ENCODE measurements at places on chromosomes 11 and 22. TPM values are rescaled to one million over a fixed set of nuclear protein-coding genes. Genes with fewer than 3 reads are reported as not detected.

DNA sequence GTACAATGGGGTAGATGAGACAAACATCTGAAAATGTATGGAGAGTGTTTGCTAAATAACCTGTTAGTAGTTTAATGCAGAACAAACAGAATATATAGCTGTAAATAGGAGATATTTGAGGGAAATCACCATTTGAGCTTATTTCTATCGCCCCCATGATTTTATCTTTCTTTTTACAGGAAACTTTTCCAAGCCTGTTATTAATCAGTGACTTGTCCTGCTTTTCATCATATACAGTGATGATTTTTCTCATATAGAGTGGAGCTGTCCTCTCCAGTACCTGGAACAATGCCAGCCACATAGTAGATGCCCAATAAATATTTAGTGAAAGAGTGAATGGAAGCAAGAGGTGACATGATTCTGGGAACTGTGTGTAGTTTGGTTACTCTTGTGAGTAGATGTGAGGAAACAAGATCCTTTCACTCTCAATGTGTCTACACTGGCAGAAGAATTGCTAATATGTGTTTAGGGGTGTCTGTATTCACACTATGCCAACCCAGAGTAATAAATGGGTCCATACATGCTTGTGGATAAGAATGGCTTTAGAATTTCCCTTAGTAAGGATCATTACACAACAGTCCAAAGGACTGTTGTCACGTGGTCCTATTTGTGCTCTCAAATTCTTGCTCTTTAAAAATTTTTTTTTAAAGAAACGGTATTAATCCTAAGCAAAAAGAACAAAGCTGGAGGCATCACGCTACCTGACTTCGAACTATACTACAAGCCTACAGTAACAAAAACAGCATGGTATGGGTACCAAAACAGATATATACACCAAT is 2.3 kb upstream of the PTS start:
- no peak for DNase-seq

The PRRG4 gene
- polyA plus RNA-seq = 0.18 TPM

DNA sequence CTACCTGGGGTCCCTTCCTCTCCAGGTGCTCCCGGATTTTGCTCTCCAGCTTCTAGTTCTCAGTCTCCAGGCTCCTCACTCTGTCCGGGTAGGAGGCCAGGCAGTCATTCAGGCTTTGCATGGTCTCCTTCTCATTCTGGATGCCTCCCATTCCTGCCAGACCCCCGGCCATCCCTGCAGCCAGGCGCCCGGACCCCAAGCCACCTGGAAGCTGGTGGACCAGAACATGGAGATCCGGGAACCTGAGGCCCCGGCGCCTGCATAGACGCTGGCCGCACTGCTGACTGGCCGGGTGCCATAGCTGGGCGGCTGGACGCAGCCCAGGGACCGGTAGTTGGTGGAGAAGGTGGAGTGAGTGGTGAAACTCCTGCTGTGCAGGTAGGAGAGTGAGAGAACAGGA is 8.0 kb upstream of the OR52L1 start:
- DNase-seq = no peak

DNA sequence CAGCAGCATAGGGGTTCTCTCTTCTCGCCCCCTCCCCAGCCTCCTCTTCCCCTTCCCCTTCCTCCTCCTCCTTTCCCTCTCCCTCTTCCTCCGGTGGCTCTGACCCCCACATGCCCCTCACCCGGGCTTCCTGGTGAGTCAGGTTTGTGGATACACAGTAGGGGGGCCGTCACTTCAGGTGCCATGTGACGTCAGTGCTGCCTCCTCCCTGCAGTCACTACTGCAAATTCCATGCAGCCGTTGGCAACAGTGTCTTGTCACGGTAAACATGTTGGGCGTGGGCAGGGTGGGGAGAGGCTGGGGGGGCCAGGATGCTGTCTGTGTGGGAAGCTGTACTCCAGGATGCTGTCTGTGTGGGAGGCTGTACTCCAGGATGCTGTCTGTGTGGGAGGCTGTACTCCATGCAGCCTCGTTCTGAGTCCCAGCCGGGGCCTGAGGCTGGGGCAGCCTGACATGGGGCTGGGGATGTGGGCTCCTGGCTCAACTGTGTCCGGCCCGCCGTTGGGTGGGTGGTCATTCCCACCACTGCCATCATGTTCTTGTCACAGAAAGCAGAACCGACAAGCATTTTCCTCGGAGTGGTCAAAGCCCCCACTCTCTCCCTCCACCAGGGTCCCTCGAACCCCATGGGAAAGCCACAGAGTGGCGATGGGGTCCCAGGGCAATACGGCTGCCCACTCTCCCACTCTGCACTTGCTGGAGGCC is 2.4 kb upstream of the MUC2 start:
- DNase-seq = no peak

GRCh38 chr22:25083807-25084200 is 115.9 kb upstream of the CRYBB3 start:
- DNase-seq = no peak

The MRPL16 gene
- 32.8 TPM for polyA plus RNA-seq

The USP2 gene
- 42.3 TPM for polyA plus RNA-seq

GRCh38 chr11:20064961-20065405 is 95.3 kb downstream of the DBX1 start:
- no peak for DNase-seq

The DKK3 gene
- polyA plus RNA-seq = 86.2 TPM

All from muscle of leg (tissue), 16 donors.